Left kidney (tissue), 8 donors: ENCODE measurements at places on chromosomes 6 and 20. TPM values are rescaled to one million over a fixed set of nuclear protein-coding genes. Genes with fewer than 3 reads are reported as not detected.

DNA sequence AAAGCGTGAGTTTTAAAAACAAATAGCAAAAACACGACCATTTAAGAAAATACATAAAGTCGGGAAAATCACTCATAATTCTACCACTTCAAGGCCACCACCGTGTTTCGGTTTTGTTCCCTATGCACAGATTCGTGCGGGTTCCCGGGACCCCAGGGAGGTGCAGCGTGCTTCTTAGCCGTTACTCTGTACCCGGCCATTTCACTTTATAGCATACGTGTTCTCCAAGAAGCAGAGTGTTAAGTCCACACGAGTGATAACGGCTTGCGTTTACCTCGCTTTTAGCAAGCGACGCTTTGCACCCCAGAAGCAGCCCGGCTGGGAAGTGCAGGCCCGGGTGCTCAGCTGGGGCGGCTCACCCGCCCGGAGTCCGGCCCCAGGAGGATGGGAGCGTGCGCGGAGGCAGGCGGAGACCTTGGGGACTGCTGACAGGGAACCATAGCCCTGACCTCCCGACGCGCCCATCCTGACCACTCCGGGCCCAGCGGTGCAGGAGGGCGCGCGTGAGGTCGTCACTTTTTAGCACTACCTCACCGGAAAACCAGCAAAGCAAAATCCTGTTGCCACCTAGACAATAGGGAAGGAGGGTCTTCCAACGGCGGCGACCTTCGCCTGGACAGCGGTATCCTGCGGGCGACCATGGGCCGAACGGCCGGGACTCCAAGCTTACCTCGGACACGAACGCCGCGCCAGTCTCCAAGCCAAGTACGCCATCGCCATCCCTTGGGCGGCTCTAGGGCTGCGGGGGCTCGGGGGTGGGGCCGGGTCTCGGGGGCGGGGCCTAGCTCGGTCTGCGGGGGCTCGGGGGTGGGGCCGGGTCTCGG, at the start of gene ECI2:
Gene ECI2 (minus strand): TSS at position 735 of the 824 bp plus-strand sequence. CDS start 15 bp downstream, at position 720.
- peak; percentile 57 for DNase-seq

- DNase-seq = peak; percentile 42
Measured at GRCh38 chr6:18328070-18328469, 59.1 kb upstream of the RNF144B start.

MTG2 gene
- polyA plus RNA-seq = 38.3 TPM

GRCh38 chr6:14896475-14896874, 349.4 kb upstream of the JARID2 start:
- DNase-seq = no peak

DNA sequence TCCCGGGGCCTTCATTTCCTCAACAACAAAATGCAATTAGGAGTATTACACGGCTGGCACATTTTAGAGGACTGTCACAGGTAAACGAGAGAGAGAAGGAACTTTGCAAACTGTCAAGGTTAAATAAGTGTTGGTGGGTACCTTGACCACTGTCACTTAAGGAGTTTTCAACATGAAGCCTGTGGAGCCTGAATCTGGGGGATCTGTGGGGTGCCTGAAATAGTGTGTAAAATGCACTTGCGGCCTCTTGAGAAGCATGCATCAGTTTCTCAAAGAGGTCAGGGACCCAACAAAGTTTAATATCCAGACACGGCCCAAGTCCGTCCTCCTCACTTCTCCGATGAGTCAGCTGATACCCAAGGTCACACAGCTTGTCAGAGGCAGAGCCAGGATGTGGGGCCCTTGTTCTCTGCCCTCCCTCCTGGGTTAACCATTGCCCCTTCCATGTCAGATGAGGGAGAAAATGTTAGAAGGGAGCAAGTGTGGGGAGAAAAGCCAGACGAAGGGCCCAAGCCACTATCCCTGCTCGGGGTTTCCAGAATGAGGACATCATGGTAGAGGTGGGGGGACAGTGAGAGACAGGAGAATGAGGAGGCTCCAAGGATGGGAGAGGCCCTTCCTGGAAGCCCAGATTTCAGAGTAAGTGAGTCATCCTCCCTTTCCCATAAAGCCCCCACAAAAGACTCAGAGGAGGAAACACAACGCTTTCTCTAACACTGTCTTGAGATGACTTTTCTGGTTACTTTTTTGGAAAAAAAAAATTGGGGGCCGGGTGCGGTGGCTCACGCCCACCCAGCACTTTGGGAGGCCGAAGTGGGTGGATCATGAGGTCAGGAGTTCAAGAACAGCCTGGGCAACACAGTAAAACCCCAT, 42.2 kb downstream of the C6orf132 start:
- no peak for DNase-seq

DNA sequence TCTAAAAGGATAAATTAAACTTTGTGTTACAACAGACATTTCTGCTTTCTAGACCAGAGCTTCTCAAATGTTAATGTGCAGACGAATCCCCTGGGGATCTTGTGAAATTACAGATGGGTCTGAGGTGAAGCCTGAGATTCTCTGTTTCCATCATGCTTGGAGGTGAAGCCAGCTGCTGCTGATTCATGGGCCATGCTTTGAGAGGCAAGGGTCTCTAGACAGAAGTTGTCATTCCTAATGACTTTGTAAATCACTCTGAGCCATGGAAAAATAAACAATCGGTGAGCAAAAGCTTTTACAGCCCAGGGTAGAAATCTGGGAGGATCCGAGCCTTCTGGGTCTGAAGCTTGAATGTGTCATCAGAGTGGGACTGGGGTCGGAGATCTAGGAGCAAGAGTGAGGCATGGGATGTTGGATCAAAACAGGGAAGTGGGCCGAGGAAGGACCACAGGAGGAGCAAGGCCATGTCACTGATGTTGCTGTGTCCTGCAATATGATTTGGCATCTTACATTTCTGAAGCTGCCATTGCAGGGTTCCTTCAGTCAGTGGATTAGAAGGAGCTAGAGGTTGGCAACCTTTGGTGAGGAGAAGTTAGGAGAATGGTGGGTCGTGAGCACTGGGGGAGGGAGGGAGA, 77.3 kb downstream of the TRMT11 start:
- peak; percentile 44 for DNase-seq
